ENCODE measurements at places on chromosomes 16 and 17.

DNA sequence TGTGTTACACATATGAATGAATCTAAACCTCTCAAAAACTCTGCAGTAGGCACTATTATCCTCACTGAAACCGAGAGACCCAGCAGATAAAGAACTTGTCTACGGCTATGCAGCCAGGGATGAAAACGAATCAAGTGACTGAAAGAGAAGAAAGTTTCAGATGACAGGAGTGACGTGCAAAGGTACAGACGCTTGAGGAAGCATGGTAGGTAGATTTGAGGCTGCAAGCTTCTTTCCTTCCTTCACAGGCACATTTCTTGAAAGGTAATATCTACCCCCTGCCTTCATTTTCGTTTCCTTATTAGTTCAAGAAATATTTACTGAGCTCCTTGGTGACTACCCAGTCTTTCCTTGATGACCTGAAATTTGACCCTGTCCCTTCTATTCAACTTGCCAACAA is 211.5 kb upstream of the AXIN2 start:
- DNase-seq = no peak

DNA sequence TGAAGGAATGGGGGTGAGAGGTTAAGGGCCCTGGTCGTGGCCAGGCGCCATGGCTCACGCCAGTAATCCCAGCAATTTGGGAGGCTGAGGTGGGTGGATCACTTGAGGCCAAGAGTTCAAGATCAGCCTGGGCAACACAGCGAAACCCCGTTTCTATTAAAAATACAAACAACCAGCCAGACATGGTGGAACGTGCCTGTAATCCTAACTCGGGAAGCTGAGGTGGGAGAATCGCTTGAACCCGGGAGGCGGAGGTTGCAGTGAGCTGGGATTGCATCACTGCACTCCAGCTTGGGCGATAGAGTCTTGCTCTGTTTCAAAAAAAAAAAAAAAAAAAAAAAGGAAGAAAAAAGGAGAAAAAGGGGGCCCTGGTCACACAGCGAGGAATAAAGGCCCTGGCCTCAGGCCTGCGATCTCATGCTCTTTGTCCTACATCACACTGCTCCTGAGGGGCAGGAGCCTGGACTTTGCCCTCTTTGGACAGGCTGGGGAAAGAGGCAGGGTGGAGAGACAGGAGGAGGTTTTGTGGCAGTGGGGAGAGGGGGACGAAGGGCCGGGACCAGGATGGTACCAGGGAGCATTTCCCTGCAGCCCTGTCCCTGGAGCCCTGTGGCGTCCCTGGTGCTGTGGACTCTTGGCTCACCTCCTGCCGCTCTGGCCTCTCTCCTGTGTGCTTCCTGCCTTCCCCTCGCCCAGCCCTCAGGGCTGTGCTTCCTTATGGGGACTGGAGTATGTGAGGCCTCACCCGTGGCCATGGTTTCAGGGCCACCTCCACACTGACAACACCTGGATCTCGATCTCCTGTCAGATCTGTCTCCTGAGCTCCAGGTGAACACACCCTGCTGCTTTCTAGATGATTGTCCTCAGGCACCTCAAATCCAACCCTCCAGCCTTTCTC is 19.7 kb upstream of the SLC25A19 start:
- no peak for DNase-seq

DNA sequence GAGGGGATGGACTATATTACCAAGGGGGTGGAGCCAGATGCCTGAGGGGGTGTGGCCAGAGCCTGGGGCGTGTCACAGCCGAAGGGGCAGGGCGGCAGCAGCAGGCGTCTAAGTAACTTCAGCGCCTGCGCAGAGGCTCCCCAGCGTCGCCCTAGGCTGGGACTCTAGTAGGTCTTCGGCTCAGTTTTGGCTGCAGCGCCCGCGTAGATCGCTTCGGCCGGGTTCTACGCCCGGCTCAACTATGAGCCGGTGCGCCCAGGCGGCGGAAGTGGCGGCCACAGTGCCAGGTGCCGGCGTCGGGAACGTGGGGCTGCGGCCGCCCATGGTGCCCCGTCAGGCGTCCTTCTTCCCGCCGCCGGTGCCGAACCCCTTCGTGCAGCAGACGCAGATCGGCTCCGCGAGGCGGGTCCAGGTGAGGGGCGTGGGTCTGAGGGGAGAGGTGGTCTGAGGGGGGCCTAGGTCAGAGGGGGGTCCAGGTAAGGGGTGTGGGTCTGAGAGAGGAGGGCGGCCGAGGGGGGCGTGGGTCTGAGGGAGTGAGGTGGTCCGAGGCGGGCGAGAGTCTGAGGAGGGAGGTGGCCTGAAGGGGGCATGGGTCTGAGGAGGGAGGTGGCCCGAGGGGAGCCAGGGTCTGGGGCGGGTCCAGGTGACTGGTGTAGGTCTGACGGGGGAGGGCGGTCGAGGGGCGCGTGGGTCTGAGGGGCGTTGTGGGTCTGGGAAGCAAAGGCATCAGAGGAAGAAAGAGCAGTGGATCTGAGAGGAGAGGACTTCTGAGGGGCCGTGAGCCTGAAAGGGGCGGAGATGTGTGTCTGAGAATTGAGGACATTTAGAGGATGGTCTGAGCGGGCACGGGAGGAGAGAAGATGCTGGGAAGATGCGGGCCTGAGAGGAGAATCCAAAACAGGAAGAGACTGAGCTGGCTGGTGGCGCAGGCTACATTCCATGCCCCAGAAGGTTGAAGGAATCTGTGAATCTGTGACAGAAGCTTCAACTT is at the start of gene LPCAT2:
TSS of gene LPCAT2 (plus strand) at position 132 of the 991 bp plus-strand sequence. CDS start at position 242, 110 bp downstream.
- DNase-seq = no peak

- no peak for DNase-seq
These were observed 14.3 kb upstream of the TCF25 start for GRCh38 chr16:89858973-89859614.

DNA sequence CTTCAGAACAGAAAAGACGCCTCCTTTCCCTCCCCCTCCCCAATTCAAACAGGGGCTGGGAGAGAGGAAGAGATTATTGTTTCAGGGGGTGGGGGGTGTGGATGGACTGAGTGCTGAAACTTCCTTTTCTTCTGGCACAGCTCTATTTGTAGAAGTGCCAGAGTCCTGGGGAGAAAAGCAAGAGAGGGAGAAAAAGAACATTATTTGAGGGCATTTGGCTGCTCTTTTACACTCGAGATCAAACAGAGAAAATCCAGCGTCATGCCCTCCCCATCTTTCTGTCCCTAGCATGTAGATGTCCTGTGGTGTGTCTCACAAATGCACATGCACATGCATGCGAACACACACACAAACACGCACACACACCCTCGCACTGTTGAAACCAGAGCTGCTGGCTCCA is 13.0 kb downstream of the ARL4D start:
- no peak for DNase-seq

GRCh38 chr16:52650318-52650717 is 103.4 kb upstream of the TOX3 start:
- DNase-seq = no peak

DNA sequence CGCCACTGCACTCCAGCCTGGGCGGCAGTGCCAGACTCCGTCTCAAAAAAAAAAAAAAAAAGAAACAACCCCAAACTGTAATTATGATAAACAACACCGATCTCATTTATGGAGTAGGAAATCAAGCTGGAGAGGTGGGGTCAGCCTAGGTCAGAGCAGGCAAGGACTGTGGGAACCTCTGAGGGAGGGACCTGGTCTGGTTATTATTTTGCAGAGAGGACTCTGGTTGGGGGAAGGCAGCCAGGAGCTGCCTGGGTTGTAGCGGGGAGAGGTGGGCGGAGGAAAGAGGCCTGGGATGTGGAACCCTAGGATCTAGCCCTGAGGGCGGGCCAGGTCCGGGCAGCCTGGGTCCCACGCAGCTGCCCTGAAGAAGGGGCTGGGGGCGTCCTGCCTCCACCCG is 10.9 kb upstream of the HS3ST6 start:
- no peak for DNase-seq

- DNase-seq = no peak
These were observed 16.7 kb downstream of the ERCC4 start for GRCh38 chr16:13936596-13937081.

DNA sequence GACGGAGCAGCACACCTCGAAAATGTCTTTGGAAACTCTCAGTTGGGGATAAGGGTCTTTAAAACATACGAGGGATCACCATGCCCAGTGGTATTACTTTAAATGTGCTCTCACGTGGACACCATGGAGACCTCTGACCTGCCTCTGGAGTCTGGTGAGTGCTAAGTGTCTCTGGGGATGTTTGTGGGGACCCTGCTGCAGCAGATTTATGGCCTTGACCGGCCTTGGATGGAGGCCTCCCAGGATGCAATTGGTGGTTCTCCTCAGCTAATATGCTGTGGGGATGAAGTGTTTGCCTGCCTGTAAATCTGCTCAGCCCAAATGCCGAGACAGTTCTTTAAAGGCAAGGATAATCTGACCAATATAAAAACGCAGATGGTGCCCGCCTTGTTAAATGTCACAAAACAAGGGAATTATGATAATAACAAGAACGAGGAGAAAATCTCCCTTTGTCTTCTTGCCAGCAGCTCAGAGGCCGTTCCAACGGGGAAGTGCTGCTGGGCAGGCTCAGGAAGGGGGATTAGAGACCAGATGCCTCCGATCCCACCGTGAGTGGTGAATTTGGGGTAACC is 154.4 kb downstream of the ABCC12 start:
- no peak for DNase-seq

- no peak for DNase-seq
These were observed 1.0 kb downstream of the RHBDF2 start for GRCh38 chr17:76500074-76500746.

DNA sequence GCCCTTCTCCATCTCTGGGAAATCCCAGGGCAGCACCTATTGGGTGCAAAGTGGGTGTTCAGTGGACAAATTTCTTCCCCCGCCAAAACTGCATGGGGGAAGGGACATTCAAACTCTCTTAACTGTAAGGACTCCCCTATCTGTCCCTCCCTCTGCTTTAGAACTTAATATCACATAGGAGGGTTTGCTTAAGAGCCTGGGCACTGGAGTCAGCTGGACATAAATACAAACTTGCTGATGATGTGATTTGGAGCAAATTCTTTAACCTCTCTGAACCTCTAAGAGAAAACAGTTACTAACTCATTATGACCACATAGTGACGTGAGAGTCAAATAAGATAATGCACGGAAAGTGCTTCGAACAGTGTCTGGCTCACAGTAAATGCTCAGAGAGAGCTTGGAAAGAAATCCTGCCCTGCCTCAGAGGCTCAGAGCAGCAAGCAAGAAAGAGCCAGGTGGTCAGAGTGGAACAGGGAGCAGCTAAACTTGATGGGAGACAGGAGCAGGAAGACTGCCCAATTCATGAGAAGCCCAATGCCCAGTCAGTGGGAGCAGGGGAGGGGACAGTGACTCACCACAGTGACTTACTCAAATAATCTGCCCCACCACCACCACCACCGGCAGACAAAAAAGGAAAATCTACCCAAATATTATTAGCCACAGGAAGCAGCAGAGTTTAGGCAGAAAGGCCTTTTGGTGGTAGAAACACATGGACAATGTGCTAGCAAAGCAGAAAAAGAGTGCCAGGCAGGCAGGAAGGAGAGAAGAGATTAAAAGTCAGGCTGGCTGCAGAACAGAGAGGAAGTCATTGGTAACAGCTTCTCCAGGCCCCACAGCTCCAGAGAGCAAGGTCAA is 23.9 kb upstream of the CCL1 start:
- DNase-seq = no peak

GRCh38 chr16:13435415-13435814 is 484.5 kb upstream of the ERCC4 start:
- DNase-seq = no peak

GRCh38 chr16:74699666-74700065 is 996 bp downstream of the MLKL start:
- no peak for DNase-seq

GRCh38 chr16:68762996-68763756 is 26.1 kb downstream of the CDH1 start:
- DNase-seq = no peak

GRCh38 chr17:56979091-56979480 is 1.2 kb downstream of the SCPEP1 start:
- no peak for DNase-seq

DNA sequence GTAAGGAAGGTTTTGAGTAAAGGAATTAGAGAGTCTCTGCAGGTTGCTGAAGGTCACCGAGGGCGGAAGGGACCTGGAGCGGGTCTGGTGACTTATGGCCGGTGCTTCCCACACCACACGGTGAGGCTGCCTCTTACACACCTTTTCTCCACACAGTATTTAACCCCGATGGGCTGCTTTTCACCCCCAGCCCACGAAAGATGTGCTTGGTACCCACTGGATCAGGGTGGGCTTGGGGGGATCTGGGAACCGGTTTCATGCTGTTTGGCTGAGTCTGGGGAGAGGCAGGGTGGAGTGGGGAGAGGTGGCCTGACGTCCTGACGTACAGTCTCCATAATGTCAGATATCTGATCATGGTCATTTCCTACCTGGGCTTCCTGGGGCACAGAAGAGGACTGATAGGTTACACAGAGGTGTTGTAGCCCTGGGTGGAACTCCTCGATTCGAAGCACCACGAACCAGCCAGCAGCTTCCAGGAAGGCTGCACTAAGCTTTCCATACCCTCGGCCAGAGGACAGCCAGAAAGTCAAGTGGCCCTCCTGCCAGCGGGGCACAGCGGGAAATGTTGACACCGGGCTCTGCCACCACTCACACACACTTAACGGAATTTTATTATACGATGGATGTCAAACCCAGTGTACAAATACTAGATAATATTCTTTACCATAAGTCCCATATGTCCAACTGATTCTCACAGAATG is 34.0 kb downstream of the OR1D5 start:
- DNase-seq = no peak

DNA sequence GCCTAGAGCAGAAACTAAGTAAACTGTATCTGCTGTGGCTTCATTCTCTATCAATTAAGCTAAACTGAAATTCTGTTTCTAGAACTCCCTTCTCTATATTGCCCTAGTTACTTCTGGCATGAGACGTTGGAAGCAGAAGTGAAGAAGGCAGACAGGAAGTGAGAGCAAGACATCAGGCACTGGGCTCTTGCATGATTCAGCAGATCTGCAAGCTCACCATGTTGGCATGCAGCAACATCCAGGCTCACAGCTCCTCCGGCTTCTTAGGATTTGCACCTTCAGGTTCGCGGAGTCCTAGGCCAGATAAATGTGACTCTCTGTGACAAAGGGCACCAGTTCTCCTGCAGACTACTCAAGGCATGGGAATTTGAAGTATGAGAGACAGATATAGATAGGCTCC is 148.3 kb downstream of the CDH8 start:
- DNase-seq = no peak

GRCh38 chr17:45794840-45795239 is 10.7 kb downstream of the CRHR1 start:
- DNase-seq = no peak

- no peak for DNase-seq
These were observed 789.9 kb upstream of the KIF2B start for GRCh38 chr17:53032861-53033271.

- no peak for DNase-seq
These were observed 62.3 kb upstream of the MAF start for GRCh38 chr16:79662669-79663313.

- no peak for DNase-seq
These were observed 19.6 kb upstream of the PDK2 start for GRCh38 chr17:50075446-50076032.

All from activated CD8-positive, alpha-beta memory T cell treated with anti-CD3 and anti-CD28 coated beads, Interleukin-2, amount 50 U/mL, for 4 hours (primary cell).